ENCODE measurements at places on chromosomes 1 and 21. TPM values are rescaled to one million over a fixed set of nuclear protein-coding genes. Genes with fewer than 3 reads are reported as not detected.

RGS8 gene
- not detected for total RNA-seq

DTL gene
- 6.0 TPM for total RNA-seq

SMG7 gene
- total RNA-seq, result 25.4 TPM

FMN2 gene
- 0.26 TPM for total RNA-seq

LRRC7 gene
- total RNA-seq, result not detected

ADAM30 gene
- not detected for total RNA-seq

NCF2 gene
- not detected for total RNA-seq

KIRREL1 gene
- 124 TPM for total RNA-seq

CASZ1 gene
- total RNA-seq, result under 0.01 TPM

PGLYRP3 gene
- total RNA-seq, result not detected

TRNP1 gene
- total RNA-seq, result 207 TPM

FCRL4 gene
- not detected for total RNA-seq

C1orf232 gene
- total RNA-seq, result not detected

SPRR2D gene
- not detected for total RNA-seq

NPPA gene
- not detected for total RNA-seq

NUP210L gene
- not detected for total RNA-seq

PLPP3 gene
- 179 TPM for total RNA-seq

LAD1 gene
- 8.6 TPM for total RNA-seq

PTCH2 gene
- under 0.01 TPM for total RNA-seq

CFHR4 gene
- not detected for total RNA-seq

KLF17 gene
- not detected for total RNA-seq

S100A3 gene
- 2.5 TPM for total RNA-seq

MTARC1 gene
- total RNA-seq, result 0.12 TPM

MDM4 gene
- 6.3 TPM for total RNA-seq

UBE2U gene
- total RNA-seq, result not detected

PRKAA2 gene
- 0.12 TPM for total RNA-seq

OR2L2 gene
- not detected for total RNA-seq

CORT gene
- total RNA-seq, result not detected

TMEM240 gene
- total RNA-seq, result 6.1 TPM

PDZK1IP1 gene
- total RNA-seq, result not detected

LCE3E gene
- not detected for total RNA-seq

UTS2 gene
- total RNA-seq, result not detected

GNG4 gene
- total RNA-seq, result 0.09 TPM
